Mesenchymal stem cell (in vitro differentiated cells and primary cell): ENCODE measurements at places on chromosomes 13 and 19.

DNA sequence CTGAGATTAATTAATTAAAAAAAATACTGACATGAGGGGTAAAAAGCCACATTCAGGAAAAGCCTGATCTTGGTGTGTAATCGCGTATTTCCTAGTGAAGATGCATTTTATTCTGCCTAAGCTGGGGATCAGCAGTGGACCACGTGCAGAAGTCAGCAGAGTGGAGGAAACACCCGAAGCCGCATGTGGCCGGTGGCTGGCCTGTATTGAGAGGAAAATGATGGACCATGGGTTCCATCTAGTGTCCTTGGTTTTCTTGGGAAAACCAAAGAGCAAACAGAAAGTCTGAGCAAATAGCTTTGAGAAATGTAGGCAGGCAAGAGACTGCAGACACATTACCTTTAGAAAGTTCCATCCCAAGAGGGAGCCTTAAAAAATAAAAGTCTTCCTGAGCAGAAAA lies 23.7 kb upstream of the SHISA2 start:
- DNase-seq: no peak

GRCh38 chr19:58166708-58167280 lies 16.1 kb upstream of the ZNF274 start:
- DNase-seq: peak; percentile 6

GRCh38 chr19:3359015-3359918 lies 7.1 kb upstream of the NFIC start:
- peak; percentile 57 for DNase-seq

DNA sequence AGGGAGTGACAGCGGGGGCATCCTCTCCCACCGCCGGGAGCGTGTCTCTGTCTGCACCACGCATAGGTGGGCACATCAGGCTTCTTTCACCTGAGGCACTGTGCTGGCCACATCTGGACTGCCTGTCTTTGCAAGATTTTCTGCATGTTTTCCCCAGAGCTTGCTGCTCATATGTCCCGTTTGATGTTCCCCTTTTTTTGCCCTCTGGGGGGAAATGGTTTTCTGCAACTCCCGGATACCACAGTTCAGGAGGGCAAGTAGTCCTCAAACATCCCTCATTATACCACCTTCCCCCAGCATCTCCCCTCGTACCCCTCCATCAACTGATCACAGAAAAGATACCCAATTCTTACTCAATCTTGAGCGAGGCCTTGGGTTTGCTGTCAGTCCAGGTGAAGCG lies 168.0 kb downstream of the PAN3 start:
- no peak for DNase-seq

DNA sequence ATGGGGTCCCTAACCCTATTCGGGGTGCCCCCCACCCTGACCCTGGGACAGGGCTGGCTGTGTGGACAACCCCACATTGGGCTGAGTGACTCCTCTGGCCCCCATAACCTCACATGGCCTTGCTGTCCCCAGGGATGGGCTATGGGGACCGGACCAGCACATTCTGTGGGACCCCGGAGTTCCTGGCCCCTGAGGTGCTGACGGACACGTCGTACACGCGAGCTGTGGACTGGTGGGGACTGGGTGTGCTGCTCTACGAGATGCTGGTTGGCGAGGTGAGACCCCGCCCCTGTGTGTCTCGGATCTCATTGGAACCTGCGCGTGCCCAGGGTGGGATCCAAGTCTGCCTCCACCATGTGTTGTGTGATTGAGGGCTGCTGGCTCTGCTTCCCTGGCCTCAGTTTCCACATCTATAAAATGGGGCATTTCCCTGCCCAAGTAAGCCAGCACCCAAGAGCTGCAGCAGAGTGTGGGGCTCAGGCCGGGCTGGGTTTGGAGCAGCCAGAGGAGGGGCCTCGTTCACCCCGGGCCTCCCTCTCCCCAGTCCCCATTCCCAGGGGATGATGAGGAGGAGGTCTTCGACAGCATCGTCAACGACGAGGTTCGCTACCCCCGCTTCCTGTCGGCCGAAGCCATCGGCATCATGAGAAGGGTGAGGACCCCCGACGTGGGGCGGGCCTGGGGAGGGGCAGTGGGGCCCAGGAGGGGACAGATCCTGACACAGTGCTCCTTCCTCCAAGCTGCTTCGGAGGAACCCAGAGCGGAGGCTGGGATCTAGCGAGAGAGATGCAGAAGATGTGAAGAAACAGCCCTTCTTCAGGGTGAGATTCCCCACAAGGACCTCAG lies 4.9 kb downstream of the PTGER1 start:
- no peak for DNase-seq

DNA sequence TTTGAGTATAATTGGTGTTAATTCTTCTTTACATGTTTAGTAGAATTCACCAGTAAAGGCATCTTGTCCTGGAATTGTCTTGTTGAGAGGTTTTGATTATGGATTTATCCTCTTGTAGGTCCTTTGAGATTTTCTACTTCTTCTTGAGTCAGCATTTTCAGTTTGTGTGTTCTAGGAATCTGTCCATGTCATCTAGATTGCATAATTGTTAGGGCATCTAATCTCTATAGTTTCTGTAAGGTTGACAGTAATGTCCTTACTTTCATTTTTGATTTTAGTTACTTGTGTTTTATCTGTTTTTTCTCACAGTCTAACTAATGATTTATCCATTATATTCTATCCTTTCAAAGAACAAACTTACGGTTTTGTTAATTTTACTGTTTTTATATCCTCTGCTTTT lies 492.0 kb downstream of the FGF9 start:
- peak; percentile 13 for DNase-seq

GRCh38 chr13:78602561-78603239 lies 652 bp downstream of the POU4F1 start:
- no peak for DNase-seq

DNA sequence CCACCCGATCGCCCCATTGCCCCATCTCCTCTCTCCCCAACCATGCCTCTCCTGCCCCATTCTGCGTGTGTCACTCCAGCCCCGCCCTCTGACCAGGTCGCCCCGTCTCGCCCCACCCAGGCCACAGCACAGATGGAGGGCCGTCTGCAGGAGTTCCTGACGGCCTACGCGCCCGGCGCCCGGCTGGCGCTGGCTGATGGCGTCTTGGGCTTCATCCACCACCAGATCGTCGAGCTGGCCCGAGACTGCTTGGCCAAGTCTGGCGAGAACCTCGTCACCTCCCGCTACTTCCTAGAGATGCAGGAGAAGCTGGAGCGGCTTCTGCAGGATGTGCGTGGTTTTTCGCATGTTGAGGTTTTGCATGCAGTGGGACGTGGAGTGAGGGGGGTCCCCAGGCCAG lies 26.2 kb downstream of the MAST3 start:
- DNase-seq: no peak

DNA sequence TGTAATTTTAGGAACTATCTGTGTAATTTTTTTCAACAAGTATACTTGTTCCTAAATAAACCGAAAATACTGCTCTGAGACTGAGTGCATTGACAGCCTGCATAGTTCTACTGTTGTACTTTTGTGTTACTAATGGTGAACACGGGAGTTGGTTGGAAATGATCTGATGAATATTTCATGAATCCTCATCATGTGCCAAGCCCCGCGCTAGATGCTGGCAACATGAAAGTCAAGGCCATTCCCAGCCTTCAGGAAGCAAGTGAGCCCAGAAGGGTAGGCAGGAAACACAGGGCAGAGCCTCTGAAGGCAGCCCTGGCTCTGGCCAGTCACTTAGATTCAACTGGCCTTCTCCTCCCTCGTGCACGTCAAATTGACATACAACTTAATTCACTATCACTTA lies 106.1 kb downstream of the ABCC4 start:
- DNase-seq: no peak

- no peak for DNase-seq
Observed at GRCh38 chr13:23386533-23386932, 47.0 kb downstream of the SACS start.

DNA sequence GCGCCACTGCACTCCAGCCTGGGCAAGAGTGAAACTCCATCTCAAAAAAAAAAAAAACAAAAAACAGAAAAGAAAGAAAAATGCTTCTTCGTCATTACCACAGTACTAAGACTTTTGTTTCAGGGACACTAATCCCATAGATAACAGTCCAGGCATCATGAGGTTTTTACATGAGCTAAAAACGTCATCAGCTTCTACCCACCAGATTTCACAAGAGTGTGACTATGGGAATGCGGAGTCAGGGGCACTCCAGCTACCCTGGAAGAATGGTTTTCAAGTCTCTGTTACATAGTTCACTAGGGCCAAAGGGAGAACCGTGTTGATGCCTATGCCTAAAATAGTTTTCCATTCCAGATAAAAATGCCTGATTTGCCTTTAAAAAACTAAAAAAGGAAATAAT lies 33.2 kb downstream of the RAB20 start:
- DNase-seq: peak; percentile 80

- DNase-seq: peak; percentile 10
Observed at GRCh38 chr19:13234518-13234917, 84.3 kb downstream of the IER2 start.

DNA sequence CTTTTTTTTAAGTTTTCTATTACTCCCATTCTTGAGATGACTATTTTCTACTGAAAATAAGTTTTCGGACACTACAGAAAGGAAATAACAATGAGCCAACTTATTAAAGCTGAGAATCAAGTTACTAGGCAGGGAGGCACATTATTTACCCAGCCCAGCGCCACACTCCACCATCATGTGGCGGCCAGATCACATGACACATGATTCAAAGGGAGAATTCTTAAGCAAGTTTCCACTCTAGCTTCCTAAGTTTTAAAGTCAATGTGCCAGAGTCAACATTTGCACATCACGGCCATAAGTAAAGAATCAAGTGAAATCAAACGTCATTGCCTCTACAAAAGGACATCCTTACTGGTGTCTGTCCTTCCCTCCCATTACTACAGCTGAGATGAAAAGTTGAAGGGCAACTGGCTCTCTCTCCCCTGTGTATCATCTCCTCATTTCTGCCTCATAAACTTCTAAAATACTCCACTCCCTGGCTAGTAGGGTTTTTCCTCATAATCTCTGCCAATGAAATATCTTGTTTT lies 81.7 kb downstream of the KLF12 start:
- DNase-seq: no peak

DNA sequence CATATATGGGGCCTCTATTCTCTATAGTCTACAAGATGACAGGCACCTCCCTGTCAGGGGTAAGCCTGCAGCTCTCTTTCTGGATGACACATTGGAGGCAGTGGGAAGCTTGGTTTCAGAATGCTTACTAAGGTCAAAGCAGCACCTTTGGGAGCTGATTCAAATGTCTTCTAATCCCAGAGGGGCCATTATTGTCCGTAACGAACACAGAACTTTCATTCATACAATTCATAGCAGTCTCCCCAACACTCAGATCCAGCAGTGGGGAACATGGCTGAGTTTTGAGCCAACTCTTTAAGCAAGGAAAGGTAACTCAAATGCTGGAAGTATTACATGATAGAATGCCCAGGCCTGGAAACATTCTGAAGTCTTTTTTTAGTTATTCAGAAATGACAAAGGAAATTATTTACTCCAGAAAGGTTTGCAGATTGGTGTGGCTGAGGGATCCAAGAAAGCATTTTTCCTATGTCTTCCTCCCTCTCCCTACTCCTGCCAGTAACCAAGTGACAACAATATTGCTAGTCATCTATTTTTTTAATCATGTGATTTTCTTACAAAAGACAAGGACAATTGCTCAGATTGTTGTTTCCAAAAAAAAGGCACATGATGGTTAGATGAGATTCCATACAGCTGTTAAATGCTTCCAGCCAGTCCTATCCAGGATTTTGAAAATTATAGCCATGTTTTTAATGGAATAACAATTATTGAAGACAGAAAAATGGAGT lies 118.7 kb downstream of the FOXO1 start:
- DNase-seq: no peak

DNA sequence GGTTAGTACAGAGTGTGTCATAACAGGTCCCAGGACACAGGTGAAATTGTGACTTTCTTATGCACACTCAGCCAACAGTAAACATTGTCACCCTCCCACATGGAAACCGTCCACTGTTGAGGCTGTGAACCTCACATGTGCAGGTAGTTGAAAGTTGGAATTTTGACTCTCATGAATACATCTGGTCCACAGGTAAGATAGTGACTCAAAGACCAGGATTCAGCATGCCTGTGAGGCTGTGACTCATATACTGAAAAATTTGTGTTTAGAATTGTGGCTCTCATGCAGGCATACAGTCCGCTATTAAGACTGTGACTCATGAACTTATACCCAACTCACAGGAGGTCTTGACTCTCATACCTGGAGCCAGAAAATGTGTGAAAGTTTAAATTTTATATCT lies 67.8 kb downstream of the ZNF728 start:
- DNase-seq: no peak

- DNase-seq: no peak
Observed at GRCh38 chr19:51439021-51439465, 19.2 kb downstream of the SIGLEC8 start.

GRCh38 chr19:39413272-39413910 lies 922 bp downstream of the PLEKHG2 start:
- DNase-seq: peak; percentile 77

DNA sequence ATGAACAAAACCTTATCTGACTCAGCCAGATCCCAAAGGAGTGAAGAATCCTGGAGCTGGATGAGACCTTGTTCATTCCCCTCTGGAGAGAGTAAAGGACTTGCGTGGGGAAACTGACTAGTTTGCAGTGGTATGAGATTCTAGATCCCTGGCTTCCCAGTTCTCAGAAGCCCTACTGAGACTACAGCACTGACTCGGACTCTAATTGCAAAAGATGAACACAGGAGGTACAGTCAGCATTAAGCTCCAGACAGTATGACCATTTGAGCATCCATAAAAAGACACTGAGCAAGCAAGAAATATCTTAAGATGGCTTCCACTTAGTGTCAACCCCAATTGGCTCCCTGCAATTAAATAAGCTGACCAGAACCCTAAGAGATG lies 6.8 kb downstream of the ZC3H4 start:
- DNase-seq: no peak

- DNase-seq: no peak
Observed at GRCh38 chr13:33369073-33369472, 83.5 kb upstream of the STARD13 start.

GRCh38 chr19:53626976-53627375 lies 4.8 kb upstream of the DPRX start:
- DNase-seq: no peak

GRCh38 chr13:83733293-83733692 lies 149.0 kb downstream of the SLITRK1 start:
- DNase-seq: no peak

- DNase-seq: peak; percentile 18
Observed at GRCh38 chr13:99178636-99179035, 22.0 kb upstream of the UBAC2 start.

- DNase-seq: no peak
Observed at GRCh38 chr13:40420160-40420740, 246.2 kb downstream of the FOXO1 start.

DNA sequence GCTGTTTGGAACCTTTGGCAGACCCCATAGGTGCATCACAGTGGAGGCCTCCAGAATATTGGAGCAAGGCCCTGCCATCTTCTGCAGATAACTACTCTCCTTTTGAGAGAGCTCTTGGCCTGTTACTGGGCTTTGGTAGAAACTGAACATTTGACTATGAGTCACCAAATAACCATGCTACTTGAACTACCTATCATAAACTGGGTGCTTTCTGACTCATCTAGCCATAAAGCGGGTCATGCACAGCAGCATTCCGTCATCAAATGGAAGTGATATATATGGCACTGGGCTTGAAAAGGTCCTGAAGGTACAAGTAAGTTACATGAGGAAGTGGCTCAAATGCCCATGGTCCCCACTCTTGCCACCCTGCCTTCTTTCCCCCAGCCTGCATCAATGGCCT lies 782.5 kb upstream of the SLITRK6 start:
- peak; percentile 57 for DNase-seq

- peak; percentile 30 for DNase-seq
Observed at GRCh38 chr13:110575322-110576069, 14.0 kb upstream of the RAB20 start.

GRCh38 chr13:75010941-75011340 lies 471.0 kb downstream of the TBC1D4 start:
- no peak for DNase-seq
